ENCODE measurements at places on chromosomes 7 and 10.

DNA sequence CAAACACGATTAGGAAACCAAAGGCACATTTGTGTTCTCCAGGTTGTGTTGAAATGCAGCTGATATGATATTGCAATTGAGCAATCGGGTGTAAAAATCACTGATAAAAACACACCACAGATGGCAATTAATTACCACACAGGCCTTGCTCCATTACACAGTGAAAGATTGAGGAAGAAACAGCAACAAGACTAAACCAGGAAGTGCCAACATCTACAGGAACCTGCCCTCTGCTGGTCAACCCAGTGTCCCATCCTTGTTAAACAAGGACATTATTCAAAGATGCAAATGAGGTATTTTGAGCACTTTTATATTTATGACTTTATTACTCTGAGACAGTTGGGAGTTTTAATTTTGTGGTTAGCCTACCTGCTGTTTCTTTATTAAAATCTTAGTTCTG, 765.6 kb upstream of the GHITM start:
- peak; percentile 7 for DNase-seq

DNA sequence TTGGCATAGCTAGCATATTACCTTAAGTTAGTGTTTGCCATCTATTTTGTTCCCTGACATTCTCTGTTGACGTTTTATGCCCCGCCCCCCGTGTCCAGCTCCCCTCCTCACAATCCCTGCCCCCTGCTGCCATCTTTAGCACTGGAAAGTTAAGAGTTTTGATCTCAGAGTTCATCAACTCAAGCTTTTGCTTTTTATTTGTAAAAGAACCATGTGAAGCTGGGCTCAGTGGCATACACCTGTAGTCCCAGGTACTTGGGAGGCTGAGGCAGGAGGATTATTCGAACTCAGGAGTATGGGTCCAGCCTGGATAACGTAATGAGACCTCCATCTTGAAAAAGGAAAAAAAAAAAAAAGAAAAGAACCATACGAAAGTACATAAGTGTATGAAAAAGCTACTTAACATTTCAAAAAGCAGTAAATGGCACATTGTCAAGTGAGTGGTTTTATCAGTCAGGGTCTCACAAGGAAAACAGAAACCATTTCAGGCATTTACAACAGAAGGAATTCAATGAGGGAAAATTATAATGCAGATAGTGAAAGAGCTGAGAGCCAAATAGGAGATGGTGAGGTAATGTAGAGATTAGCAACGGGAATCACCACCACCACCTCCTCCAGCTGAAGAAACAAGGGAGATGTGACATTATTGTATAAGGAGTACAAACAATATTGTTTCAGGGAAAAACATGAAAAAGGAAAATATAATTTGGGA, 64.9 kb downstream of the MCU start:
- DNase-seq = no peak

DNA sequence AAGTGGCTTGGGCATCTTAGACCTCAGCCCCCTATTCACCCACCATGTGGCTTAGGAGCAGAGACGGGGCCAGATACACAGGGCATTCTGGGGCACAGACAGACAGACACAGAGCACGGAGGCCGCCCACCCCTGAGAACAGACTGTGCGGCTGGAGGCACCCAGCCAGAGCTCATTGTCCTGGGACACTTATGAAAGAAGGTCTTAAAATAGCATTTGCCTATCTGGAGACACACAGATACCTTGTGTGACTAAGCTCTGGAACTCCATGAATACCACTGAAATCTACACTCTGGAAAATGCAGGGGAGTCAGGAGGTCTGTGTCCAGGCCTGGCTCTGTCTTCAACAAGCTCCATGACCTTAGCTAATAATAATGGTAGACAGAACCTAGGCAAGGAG, 41.4 kb upstream of the ADO start:
- DNase-seq = no peak

DNA sequence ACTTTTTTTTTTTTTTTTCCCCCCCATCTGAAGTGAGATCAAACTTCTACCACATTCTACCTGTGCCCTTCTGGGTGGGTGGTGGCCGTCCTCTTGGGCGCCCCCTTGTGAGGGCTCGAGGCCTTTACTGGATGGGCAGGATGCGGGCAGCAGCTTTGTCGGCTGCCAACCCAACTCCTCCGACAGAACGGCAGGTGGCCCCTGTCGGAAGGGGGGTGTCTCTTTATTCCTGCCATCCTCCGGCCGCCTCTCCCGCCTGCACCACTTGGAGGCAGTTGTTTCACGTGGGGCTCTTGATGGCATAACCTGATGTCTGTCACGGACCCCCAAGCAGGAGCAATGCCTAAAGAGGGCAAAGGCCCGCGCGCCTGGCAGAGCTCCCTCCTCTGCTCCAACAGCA, 31.0 kb downstream of the AMZ1 start:
- DNase-seq = peak; percentile 4

- no peak for DNase-seq
Measured at GRCh38 chr10:86512137-86512536, 9.5 kb downstream of the WAPL start.

- DNase-seq = peak; percentile 81
Measured at GRCh38 chr7:130071701-130072622, 1.6 kb downstream of the KLHDC10 start.

GRCh38 chr10:34626158-34626880, 188.8 kb downstream of the PARD3 start:
- no peak for DNase-seq

DNA sequence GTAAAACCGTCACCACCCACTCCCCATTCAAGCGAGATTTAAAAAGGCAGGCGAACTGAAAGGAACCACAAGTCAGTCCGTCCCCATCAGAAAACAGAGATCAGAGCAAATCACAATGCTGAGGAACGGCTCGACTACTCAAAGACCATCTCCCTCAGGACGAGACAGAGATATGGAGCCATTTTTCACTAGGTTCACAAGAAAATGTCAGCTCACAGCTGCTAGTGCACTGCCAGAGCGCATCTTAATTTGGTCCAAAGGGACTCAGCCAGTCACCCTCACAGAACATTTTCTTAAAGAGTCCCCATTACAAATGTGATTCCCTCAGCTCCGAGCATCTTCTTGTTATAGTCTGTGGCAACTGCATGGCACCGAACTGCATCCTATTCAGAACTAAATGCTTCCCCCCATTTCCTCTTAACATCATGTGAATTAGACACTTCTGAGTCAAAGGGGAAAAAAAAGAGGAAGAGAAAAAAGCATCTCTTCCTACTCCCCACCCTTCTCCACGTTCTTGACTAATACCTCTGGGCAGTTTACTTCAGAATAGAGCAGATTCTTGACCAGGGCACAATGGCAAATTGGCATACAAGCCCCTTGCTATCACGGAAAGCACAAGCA, 683.9 kb downstream of the MAGI2 start:
- DNase-seq = peak; percentile 25
